ENCODE measurements at places on chromosomes 16 and 17.
A peak's percentile ranks its signal among the peaks of the same experiment; 100 is the strongest.

- peak; percentile 20 for DNase-seq
Measured at GRCh38 chr17:80876950-80877728, 114.5 kb upstream of the CHMP6 start.

DNA sequence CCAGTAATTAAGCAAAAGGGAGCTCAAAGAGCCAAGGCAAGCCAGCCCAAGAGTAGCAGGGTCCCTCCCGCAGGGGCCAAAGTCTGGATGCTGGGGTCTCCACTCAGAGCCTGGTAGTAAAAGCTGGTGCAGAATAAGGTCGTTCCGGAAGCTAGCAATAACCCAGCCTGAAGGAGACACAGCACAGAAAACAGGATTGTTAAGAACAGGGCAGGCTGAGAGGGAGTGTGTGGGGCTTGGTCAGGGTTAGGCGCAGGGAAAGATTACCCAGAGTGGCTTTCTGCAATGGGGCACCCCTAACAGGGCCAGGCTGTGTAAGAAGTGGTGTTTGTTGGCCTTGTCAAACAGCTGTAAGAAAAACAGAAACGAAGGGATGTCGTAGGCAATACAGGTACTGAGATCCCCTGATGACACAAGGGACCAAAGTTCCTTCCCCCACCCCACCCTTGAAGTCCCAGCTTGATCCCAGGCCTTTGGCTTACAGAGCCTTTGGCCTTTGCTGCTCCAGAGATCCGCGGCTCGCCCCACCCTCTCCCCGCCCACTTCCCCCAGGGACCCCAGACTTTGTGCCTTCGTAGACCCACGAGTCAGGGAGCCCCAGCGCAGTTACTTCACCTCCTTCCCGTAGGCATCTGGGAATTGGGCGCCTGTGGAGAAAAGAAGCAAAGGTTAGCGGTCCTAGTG lies 712 bp downstream of the TMEM256 start:
- peak; percentile 19 for DNase-seq

GRCh38 chr17:51230306-51230705 lies 29.5 kb downstream of the MBTD1 start:
- no peak for DNase-seq

DNA sequence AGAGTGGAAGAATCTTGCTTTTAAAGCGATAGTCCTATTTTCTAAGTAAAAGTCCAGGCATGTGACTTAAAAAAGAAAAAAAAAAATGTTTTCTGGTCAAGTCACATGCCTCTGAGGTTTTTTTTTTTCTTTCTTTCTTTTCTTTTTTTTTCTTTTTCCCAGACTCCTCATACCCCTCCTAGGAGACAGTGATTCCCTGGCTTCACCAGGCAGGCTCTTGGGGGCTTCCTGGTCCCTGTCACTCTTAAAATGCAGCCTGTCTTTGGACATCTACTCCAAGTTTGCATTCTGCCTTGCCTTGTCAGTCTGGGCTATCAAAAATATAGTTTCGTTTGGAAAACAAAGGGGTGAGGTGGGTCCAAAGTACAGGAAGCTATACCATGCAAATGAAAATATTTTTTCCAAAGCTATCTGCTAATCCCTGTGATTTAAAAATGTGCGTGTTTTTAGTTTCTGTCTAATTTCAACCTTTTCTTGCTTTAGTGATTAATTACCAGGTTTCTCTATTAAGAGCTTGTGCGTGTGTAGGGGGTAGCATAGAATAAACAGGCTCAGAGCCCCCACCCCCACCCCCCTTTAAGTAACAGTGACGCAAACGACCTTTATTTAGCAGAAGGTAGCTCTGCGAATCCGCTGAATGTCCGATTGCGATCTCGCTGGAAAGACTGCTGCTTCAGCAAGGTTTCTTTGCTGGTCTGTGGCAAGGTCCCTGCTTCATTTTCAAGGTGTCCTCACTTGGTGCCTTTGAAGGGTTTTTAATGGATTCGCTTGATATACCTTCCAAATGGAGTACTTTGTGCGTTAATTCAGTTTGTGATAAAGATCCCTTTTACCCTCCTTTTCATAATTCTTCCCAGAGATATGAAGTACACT lies 510.2 kb downstream of the WWOX start:
- no peak for DNase-seq

GRCh38 chr16:67969254-67970039 lies 1.0 kb upstream of the SLC12A4 start:
- DNase-seq = no peak

DNA sequence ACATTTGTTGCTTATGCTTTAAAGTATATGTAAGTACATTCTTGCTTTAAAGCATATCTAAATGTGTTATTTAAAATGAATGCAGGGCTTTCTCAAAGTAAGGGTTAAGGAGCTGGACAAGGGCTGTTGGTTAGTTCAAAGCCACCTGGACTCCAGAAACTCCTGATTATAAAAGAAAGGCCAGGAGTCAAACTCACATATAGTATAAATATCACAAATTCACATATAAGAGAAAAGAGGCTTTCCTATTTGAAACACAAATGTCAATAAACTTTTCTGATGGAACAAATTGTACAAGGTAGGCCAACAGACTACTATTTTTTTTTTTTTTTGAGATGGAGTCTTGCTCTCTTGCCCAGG lies 84.5 kb upstream of the CORO6 start:
- DNase-seq = no peak

DNA sequence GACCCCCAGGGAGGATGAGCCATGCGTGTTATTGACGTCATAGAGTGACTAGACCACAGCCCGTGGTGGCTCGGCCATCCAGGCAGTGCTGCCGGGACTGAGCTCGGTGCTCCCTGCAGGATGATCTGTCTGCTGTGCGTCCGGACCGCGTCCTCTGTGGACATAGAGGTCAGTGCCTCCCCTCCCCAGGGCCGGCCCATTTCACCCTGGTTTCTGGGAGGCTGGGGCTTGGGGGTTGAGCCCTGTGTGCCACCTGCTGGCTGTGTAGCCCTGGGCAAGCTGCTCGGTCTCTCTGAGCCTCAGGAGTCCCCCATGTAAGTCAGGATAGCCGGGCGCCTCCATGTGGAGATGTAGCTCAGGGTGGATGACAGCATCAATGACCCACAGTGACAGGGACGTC lies 8.3 kb downstream of the TSC2 start:
- DNase-seq = no peak

DNA sequence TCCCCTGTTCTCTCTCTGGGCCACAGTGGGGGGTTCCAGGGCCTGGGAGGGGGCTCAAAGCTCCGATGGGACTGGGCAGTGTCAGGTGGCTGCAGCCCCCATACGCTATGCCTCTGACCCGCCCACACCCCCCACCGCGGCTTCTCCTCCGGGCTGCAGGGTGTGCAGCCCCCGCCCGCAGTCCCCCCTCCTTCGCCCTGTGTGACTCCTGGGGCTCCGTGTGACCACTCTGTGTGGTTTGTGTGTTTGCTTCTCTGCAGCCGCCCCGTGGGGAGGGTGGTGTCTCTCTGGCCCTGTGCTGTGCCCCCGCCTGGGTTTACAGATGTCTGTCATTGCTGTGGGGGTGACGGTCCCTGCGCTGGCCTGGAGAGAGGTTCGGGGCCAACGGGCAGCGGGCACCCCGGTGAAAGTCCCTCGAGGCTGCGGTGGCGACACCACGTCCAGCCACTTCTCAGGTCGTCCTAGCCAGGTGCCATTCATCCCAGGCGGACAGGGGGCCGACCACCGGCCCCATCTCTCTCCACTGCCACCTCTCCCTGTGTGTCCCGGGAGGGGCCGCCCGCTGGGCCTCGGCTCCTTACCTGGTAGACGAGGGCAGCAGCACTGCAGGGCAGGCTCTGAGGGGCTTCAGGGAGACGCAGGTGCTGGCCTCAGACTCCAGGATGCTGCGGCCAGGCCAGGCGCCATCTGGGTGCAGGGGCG lies 5.5 kb downstream of the SSTR5 start:
- DNase-seq = no peak

- DNase-seq = no peak
Measured at GRCh38 chr17:51097708-51098446, 22.8 kb downstream of the SPAG9 start.

Data from effector CD4-positive, alpha-beta T cell (primary cell).